ENCODE measurements at places on chromosomes 4 and X.

GRCh38 chr4:101475246-101475645, 127.9 kb upstream of the PPP3CA start:
- DNase-seq = no peak

- DNase-seq = no peak
Observed at GRCh38 chrX:65696613-65697012, 29.2 kb downstream of the MSN start.

DNA sequence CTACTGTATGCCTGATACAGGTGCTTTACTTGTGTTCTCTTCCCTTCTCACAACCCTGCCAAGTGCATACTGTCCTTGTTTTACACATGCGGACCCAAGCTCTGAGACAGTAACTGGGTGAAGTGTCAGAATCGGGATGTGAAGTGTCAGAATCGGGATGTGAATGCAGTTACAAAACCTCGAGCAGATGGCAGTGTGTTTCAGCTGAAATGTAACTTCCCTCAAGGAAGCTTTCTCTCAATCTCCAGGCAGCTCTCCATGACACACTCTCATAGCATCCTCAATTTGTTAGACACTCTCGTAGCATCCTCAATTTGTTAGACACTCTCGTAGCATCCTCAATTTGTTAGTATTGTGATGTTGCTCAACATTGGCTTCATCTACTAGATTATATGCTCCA, 1.1 kb upstream of the HPSE start:
- no peak for DNase-seq

- no peak for DNase-seq
Observed at GRCh38 chr4:180330521-180330920, 1912.7 kb upstream of the TENM3 start.

DNA sequence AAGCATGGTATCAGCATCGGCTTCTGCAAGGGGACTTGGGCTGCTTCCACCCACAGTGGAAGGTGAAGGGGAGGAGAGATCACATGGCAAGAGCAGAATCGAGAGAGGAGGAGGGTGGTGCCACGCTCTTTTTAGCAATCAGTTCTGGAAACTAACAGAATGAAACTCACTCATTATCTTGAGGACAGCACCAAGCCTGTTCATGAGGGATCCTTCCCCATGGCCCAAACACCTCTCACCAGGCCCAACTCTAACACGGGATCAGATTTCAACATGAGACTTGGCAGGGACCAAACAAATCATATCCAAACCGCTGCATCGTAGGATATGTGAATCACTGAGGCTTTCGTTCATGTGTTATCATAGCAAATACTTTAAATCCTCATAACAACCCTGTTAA, 125.5 kb downstream of the GPC3 start:
- DNase-seq = no peak

GRCh38 chr4:151798678-151799416, 38.0 kb upstream of the GATB start:
- no peak for DNase-seq

DNA sequence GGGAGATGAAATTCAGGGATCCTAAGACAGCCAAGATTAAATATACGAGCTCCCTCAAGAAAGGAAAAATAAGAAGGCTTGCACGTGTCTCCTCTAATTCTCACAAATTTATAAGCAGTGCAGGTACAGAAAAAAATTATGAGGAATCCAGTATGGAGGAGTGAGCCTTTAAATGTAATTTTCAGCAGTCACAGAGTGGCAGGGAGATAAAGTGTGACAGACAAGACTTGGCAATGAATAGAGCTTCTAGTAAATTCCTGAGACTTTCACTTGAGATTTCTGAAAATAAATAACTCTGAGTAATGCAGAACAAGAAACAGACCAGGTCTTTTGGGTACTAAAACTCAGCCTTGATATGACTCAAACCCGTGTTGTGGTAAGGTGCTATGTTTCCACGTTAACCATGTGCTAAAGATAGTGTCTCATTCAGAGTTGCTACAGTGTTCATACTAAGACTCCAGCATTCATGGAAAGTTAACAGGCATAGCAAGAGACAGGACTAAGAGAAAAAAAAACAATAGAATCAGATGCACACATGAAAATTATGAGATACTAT, 119.8 kb downstream of the SPOCK3 start:
- no peak for DNase-seq

DNA sequence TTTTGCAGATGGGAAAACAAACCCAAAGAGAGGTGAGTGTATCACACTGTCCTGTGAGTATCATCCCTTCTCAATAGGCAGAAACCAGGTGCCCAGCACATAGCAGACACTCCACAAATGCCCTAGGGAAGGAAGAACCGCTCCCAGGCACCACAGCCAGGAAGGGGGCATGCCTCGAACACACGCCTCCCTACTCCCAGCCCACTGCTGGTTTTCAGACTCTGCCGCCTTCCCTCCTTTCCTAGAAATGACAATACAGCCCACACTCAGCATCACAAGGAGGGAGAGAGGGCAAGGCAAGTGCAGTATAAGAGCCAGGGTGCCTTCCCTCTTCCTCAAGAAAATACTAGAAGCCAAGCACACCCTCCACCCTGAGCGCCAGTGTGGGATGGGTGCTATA, 16.2 kb downstream of the JAKMIP1 start:
- no peak for DNase-seq

GRCh38 chrX:46959985-46960700, 47.9 kb downstream of the JADE3 start:
- DNase-seq = no peak

DNA sequence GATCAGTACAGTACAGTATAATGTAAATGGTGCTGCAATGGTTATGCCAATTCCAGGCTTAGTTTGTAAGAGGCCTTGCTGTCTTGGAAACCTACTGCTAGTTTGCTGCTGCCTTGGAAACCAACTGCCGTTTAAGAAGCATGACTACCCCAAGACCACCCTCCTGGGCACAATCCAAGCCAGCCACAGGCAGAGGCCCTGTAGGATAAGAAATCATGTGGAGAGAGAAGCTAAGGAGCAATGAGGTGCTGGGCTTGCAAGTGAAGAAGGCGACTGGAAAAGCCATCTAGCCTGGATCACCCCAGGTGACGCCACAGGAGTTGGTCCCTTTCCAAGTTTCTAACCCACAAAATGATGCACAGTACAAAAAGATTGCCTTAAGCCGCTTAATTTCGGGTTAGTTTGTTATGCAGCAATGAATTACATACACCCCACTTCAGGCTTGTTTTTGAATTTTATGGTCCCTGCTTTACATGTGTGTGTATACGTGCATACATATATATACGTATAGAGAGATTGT, 16.9 kb downstream of the ZFP42 start:
- DNase-seq = no peak

DNA sequence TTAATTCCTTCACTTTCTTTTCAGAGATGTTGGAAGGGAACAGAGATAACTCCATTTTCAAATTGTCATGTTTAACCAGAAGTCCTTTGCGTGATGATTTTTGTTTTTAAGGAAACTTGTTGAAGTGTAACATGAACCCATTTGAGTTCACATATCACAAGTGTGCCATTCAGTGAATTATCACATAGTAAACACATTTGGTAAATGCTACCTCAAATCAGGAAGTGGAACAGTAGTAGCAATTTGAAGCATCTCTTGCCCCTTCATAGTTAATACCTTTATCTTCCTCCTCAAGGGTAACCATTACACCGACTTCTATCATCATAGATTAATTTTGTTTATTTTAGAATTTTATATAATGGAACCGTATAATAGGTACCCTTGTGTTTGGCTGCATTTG, 35.8 kb downstream of the KDM6A start:
- no peak for DNase-seq

GRCh38 chr4:147821555-147821954, 89.7 kb downstream of the ARHGAP10 start:
- no peak for DNase-seq

GRCh38 chr4:90536408-90536807, 409.2 kb downstream of the CCSER1 start:
- no peak for DNase-seq

DNA sequence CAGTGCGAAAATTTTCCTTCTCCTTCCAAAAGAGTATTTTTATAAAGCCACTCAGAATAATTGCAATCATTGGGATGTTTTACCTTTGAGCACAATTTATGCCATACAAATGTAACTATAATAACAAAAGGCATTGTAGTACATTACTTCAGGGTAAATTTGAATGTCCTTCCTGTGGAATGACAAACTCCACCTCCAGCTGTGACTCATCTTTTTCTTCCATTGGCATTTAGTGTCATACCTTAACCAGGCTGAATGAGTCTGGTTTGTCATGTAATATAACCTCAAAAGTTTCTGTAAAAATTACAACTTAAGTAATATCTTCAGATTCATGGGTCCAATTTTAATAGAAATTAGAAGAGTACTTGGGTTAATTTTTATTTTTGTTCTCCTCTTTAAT, 93.3 kb downstream of the TMEM47 start:
- DNase-seq = no peak

DNA sequence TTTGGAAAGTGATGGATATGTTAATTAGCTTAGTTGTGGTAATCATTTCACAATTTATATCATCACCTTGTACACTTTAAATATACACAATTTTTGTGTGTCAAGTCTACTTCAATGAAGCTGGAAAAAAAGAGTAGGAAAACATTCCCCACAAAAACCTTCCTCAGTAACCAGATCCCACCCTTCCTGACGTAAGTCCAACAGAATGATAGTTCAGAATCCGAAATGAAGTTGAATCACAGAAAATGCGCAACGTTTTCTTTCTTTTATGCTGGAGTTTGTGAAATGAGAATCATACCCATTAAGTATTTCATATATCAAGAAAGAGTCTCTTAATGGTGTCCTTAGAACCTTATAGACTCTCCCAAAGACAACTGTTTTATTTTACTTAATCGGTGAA, 292.9 kb downstream of the USP46 start:
- DNase-seq = no peak

- no peak for DNase-seq
Observed at GRCh38 chr4:51840781-51841180, 2.2 kb upstream of the DCUN1D4 start.

DNA sequence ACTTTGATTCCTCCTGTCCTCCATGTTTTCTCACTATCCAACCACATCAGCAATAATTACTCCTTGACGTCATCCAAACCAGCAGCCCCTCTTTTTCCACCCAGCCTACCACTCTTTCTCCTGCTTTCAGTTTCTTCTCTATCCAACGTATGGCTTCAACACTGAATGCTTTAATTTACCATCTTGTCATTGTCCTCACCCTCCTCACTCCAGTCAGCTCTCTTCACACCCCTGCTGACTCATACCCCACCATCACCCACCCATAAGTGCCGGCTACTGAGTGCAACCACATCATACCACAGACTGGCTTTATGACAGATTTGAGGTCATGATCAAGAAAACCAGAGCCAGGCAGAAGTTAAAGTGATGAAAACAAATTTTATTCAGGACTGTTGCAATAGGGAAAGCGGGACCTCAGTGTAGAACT, 9.8 kb upstream of the ANXA5 start:
- DNase-seq = no peak

DNA sequence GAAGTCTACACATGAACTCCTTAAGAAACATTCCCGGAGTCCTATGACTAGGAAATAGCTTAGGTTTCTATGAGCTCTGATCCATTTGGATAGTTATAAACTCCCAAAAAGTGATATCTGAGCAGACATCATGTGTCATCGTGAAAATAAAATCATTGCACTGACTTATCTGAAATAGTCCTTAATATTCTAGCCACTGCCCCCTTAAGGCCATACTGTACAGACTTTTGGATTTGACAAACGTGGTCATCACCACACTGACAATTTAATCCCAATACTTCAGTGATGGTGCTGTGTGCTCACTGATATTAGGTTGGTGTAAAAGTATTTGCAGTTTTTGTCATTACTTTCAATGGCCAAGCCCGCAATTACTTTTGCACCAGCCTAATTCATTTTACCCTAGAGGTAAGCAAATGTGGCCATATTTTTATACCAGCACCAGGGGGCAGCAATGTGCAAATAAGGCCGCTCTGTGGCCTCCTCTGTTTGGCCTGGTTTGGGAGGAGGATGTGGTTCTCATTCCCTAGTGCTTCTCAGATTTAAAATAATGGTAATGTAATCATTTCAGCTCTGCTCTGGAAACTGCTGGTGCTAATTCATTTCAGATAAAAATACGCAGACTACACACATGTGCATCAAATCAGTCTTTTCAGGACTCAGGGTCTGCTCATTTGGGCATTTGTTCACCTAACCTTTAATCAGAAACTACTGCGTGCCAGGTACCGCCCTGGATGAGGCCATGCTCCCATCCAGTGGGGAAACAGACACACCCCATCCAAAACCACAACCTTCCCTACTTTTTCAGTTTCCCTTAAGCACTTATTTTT, 196.4 kb upstream of the C1QTNF7 start:
- peak; percentile 66 for DNase-seq

DNA sequence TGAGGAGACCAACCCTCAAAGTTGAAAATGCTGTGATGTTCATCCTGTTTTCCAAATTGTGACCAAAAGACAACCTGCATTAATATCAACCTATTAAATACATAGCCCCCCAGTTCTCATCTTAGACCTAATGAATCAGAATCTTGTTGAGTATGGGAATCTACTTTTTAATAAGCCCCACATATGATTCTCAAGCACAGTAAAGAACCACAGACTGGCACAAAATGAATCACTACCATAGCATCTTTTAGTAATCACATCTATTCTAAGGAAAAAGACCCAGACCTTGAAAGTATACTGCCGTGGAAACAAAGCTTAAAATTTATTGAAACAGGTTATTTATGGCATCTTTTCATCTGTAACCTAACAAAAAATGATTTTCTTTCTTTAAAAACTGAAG, 152.9 kb downstream of the STPG2 start:
- DNase-seq = no peak

DNA sequence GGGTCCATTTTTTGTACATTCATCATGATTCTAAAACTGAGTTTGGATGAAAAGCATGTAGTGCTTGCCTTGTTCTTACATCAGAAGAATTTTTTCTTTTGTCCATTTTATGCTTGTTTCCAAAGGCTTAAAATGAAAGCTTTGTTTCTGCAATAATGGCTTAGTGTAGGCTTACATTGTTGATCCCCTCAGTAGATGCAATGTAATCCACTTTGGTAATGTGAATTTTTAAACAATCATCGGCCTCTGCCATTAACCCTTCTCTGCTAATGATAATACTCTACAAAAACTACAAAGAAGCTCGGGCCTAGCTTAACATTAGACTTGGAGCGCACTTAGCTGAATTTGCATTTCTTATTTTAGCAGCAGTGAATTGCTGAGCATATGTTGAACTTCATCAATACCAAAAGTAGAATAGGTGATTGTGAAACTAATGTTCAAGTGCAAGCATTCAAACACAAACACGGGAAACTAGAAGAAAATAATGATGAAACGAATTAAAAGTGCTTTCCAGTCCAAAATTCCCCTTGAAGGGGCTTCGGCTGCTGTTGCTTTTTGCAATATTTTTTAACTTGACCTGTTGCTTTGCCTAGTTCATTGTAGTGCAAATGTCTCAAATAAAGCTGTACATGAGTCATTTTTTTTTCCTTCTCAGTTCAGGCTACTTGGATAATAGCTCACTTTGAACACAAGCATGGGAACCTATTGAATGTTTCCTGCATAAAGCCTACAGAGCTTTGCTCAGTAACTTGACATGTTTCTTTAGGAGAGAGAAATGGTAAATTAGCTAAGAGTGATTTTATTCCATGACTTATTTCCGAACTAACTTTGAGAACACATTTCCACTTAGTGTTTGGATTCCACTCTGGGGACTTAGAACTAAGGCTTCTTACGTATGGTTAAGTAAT, 66.5 kb downstream of the SLIT2 start:
- no peak for DNase-seq

Measured in T-helper 1 cell (primary cell).